ENCODE measurements at places on chromosomes 1 and 21. TPM values are rescaled to one million over a fixed set of nuclear protein-coding genes. Genes with fewer than 3 reads are reported as not detected.

The PTPRF gene
- total RNA-seq: 78.7 TPM

The LAMB3 gene
- total RNA-seq: 0.55 TPM

The ITLN1 gene
- not detected for total RNA-seq

The KCNH1 gene
- 3.1 TPM for total RNA-seq

The PTPN7 gene
- total RNA-seq: not detected

The ZMYND12 gene
- total RNA-seq: 0.55 TPM

The KRTAP7-1 gene
- not detected for total RNA-seq

The SUSD4 gene
- total RNA-seq: 2.8 TPM

The ARHGEF10L gene
- total RNA-seq: 28.1 TPM

The CACNA1S gene
- total RNA-seq: not detected

The C1QTNF12 gene
- 1.9 TPM for total RNA-seq

The ATP1A2 gene
- total RNA-seq: 60.7 TPM

The PLXNA2 gene
- total RNA-seq: 6.4 TPM

The CD52 gene
- not detected for total RNA-seq

The NEK2 gene
- 1.9 TPM for total RNA-seq

The BRINP2 gene
- total RNA-seq: 1.4 TPM

The CCDC181 gene
- total RNA-seq: 0.95 TPM

The FBXO2 gene
- total RNA-seq: 9.7 TPM

The THEMIS2 gene
- 23.5 TPM for total RNA-seq

Measured in sigmoid colon (tissue), 7 donors.